ENCODE measurements at places on chromosomes 12 and 14.

GRCh38 chr12:19800884-19801283 is 361.6 kb downstream of the AEBP2 start:
- DNase-seq = no peak

GRCh38 chr14:102094101-102094500 is 7.3 kb upstream of the HSP90AA1 start:
- DNase-seq = no peak

GRCh38 chr12:42564996-42565395 is 24.6 kb downstream of the PRICKLE1 start:
- no peak for DNase-seq

DNA sequence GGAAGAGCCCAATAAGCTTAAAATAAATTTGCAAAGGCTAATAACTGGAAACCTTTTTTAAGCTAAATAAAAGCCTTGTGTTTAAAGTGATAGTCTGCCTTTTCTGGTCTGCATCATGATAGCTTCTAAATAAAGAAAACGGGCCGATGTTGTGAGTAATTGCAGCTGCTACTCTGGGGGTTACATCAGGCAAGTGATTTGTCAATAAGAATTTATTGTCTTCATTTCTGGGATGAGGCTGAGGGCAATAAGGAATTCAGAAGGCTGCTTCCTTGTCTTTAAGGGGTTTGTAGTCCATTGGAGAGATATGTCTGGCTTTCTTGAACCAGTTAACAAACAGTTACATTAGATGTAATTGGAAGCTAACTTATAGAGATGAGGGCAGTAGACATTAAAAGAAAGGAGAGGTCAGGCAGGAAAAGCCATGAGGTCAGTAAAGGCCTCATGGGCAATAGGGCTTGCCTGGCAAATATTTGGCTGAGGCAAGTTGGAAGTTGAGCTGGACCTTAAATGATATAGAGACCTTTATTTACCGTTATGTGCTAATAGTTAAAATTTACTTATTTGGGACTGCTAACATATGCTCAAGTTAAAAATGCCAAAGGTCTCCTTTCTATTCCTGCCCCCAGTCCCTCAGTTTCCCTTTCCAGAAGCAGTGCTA is 85.0 kb downstream of the CRADD start:
- DNase-seq = no peak

- no peak for DNase-seq
Measured at GRCh38 chr14:36479344-36479743, 40.7 kb downstream of the NKX2-1 start.

- DNase-seq = peak; percentile 69
Measured at GRCh38 chr12:12086973-12087692, 16.4 kb downstream of the BCL2L14 start.

DNA sequence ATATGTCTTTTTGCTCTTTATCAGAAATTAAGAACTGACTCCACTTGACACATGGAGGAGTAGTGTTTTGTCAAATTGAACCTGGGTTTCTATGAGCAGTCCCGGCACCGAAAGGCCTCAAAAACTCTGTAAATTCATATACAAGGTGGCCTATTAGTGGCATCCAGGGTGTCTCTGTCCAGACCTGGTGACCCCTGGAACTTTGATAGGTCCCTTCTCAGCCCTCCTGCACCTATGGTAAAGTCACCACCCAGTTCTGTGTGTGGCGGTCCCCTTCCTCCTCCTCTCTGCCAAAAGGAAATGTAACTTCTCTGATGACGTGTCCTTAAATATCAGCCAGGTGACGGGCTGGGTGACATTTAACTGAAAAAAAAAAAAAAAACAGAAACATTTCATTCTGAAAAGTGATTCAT is 204.0 kb upstream of the FOXN3 start:
- DNase-seq = no peak

DNA sequence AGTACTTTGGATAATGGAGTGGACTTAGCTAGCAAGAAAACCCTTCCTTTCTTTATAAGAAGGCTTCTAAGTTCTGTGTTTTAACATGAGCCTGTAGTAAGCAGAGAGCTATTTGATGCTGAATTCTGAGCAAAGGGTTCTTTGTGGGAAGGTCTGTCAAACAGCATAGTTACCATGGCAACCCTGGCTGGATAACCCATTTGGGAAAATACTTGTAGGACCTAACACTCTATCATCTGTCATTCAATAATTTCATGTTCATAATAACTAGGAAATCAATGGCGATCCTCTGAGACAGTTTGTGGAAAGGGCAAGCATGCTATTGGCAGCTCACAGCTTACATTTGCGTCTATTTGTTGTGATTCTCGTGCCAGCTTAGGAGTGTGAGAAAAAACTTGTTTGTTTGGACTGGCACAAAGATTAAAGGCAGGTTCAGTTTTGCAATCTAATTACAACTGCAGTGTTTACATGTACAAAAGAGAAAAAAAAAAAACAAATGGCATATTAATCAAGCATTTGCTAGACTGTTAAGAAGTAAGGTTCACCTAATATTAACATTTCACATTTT is 219.2 kb downstream of the PDZRN4 start:
- no peak for DNase-seq

DNA sequence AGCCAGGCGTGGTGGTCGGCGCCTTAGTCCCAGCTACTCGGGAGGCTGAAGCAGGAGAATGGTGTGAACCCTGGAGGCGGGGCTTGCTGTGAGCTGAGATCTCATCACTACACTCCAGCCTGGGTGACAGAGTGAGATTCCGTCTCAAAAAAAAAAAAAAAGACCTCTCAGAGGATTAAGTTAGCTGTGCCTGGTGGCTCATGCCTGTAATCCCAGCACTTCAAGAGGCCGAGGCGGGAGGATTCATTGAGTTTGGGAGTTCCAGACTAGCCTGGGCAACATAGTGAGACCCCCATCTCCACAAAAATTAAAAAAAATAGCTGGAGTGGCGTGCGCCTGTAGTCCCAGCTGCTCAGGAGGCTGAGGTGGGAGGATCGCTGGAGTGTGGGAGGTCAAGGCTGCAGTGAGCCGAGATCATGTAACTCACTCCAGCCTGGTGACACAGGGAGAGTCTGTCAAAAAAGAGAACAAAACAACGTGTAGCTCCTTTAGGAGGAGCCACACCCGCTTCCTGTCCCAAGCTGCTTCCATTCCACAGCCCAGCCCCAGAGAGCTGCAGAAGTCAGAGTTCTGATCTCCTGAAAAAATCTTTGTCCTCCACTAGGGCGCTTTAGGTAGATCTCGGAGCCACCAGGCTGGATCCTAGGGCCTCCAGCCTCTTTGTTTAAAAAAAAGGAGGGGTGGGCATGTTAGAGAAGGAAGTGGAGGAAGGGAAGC is 11.5 kb upstream of the ULK1 start:
- DNase-seq = no peak

GRCh38 chr14:56124327-56124726 is 6.1 kb downstream of the PELI2 start:
- DNase-seq = no peak

DNA sequence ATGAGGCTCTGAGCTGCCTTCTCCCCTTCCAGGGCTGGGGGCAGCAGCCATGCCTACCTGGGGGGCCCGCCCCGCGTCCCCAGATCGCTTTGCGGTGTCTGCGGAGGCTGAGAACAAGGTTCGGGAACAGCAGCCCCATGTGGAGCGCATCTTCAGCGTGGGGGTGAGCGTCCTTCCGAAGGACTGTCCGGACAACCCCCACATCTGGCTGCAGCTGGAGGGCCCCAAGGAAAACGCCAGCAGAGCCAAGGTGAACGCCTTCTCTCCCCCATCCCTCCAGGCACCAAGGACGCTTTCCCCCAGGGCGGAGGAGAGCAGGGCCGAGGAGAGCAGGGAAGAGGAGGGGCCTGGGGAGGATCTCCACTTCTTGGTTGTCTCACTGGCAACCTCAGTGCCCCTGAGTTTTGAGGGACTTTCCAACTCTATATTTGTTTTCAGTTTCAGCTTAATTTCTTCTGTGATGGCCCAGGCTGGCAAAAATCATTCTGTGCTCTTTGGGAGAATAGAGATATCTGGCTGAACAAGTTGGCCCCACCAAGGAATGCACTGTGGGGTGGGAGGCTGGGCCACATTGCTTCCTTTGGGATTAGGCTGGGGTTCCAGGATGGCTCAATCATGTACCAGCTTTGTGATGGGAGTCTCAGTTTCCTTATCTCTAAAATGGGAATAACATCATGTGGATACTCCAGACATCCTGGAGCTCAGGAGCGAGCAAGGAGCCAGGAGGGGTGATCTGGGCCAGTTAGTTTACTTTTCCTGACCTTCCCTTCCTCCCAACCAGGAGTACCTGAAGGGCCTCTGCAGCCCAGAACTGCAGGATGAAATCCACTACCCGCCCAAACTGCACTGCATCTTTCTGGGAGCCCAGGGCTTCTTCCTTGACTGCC is 1.2 kb downstream of the KHNYN start:
- peak; percentile 94 for DNase-seq

DNA sequence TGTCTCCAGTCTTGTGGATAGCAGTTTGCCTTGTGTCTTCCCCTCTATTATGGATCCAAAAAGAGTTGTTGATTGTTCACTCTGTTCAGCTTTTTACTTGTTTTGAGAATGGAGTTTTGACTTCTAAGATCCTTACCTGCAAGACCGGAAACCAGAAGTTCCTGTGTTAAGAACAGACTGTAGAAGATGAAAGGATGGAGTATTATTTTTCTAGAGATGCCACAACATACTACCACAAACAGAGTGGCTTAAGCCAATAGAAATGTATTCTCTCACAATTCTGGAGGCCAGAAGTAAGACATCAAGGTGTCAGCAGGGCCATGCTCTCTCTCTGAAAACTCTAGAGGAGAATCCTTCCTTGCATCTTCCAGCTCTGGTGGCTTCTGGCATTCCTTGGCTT is 95.0 kb downstream of the IGF1 start:
- no peak for DNase-seq

- DNase-seq = no peak
Measured at GRCh38 chr12:50038336-50038735, 13.0 kb upstream of the RACGAP1 start.

DNA sequence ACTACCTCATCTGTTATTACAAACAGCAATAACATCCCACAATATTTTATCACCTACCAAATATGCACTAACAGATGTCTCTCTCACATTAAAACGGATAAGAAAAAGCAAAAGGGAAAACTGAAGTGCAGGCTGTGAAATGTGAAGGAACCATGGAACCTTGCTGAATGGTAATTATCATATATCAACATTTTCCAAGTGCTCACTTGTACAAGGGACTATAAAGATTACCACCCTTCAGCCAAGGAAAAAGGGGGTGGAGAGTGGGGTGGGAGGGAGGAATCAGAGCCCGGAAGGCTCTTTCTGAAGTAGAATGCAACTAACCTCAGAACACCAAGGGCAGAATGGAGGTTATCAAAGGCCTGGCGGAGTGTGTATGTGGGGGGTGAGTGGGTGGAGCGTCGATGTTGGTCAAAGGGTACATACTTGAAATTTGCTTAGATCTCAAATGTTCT is 1.2 kb downstream of the SNX6 start:
- no peak for DNase-seq

All from vagina (tissue), 2 donors.